ENCODE measurements at places on chromosomes 5 and 9. TPM values are rescaled to one million over a fixed set of nuclear protein-coding genes. Genes with fewer than 3 reads are reported as not detected.

DNA sequence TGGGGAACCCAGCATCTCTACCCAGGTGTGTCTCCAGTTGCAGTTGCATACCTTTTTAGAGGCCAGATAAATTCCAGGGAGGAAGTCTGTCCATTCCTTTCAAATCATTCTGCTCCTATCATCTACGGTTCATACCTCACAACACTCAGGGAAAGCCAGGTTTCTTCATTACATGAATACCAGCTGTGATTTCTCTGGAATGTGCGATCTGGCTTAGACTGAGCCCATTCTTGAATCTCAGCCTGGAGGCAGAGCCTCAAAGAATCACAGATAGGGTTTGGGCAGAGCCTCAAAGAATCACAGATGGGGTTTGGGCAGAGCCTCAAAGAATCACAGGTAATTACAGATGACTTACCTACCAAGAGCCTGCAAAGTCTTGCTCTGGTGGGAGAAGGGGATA is 7.2 kb downstream of the P4HA2 start:
- no peak for DNase-seq

- DNase-seq, result peak; percentile 31
These were observed 129.4 kb downstream of the EDIL3 start for GRCh38 chr5:84255315-84255714.

DNA sequence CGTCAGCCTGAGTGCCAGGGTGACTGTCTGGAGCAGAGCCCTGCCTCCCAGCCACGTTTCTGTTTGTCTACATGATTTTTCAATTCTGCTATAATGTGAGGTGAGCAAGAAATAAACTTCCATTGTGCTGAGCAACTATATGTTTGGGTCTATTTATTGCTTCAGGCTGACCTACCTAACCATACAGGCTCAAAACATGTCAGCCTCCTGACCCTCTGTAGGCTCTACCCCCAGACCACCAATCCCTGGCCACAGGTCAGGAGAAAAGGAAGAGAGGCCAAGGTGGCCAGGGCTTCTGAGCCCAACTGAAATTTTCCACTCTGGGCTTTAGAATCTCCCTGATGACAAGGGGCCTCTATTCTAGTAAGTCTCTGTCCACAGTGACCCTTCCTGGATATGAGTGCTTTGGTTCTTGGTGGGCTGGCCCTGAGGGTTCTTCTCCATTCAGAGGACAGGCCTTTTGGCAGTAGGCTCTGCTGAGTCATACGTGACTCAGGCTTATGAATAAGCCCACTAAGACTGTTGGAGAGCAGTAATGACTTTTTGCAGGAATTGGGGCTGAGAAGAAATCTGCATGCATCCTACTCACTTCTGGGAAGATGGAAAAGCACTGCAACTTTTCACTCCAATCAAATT is 117.2 kb upstream of the TBCA start:
- peak; percentile 87 for DNase-seq

- no peak for DNase-seq
These were observed 204.1 kb upstream of the EFNA5 start for GRCh38 chr5:107874795-107875194.

GRCh38 chr5:127586811-127587210 is 62.1 kb upstream of the CTXN3 start:
- DNase-seq, result no peak

Gene CDC14B
- total RNA-seq, result 0.74 TPM

Measured in endothelial cell of umbilical vein (primary cell).